ENCODE measurements at places on chromosomes 16 and 17.

- peak; percentile 74 for DNase-seq
Measured at GRCh38 chr16:89325861-89326471, 108.5 kb downstream of the ZNF778 start.

- DNase-seq = no peak
Measured at GRCh38 chr17:70217571-70217970, 48.2 kb downstream of the KCNJ2 start.

DNA sequence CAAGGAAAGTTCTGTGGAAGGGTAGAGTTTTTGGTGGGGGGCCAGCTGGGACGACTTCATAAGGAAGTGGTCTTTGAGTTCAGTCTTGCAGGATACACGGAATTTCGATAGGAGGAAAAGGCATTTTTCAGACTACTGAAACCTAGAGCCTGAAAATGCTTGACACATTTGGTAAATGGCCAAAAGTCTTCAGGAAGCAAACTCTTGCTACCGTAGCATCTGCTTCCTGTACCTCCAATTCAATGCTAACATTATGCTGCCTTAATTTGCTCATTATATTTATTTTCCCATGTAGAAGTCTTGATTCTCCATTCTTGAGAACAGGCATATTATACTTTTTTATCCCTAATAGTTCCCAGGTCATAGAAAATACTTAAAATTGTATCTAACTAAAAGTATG is 129.3 kb upstream of the MED13 start:
- no peak for DNase-seq

DNA sequence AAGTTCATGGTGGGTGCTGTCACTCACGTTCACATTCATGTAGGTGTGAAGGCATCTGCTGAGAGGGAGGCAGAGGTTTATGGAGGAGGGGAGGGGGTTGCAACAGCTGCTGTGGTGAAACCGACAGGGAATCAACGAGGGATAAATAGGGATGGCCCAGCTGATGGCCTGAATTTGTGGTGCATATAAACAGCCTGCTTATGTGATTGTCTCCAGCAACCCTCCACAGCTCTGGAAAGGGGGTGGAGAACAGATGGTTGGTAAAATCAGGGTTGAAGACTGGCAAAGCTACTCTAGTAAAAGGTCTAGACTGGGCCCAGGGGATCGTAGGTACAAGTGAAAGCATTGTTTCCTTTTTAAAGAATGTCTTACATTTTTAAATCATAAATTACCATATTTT is 53.7 kb downstream of the IQCK start:
- DNase-seq = no peak

- DNase-seq = no peak
Measured at GRCh38 chr16:73069581-73070262, 21.8 kb upstream of the ZFHX3 start.

DNA sequence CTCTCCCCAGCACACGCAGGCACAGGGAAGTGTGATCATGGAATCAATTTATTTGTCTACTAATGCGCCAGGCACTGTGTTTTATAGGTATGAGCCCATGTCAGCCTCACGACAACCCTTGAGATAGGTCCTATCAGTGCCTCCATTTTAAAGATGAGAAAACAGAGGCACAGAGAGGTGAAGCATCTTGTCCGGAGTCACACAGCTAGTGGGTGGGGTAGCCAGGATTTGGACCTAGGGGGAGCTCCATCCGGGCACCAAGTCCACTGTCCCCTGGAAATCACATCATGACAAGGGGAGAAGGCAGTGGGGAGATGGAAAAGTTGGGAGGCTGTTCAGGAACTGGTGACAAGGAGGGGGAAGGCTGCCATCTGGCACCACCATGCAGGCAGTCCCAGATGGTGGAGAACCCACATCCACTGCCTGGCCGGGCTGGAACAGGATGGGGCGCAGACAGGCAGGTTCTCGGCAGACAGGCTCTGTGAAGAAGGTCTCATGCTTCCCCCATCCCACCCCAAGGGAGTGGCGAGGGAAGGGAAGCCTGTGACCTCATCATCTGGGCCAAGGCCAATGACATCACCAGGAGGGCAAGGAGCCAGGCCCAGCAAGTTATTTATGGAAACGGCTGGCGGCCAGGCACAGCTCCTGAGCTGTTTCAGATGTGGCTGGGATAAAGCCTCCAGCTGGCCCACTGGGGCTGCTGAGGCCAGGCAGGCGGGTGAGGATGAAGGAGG is 126.0 kb upstream of the SDK2 start:
- peak; percentile 93 for DNase-seq

DNA sequence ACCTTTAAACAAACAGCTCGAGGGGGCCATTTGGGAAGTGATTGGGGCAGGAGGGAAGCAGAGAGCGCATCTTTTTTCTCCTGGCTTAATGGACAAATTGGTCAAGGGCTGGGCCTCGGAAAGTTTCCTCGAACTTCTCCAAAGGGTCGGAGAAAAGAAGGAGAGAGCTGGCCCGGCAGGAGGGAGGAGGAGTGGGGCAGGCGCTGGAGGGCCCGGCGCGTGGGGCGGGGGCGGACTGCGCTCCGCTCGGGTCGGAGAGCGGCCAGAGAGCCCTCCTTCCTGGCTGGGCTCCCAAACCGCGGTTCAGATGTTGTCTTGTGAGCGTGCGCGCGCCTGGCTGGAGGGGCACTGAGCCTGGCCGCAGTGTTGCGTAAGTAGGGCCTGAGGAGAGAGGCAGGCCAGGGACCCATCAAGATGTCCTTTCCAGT is 1.2 kb downstream of the MMP2 start:
- DNase-seq = peak; percentile 34

- DNase-seq = no peak
Measured at GRCh38 chr16:76941113-76941512, 249.9 kb upstream of the MON1B start.

GRCh38 chr17:36728030-36728991 is 126.9 kb downstream of the MRM1 start:
- no peak for DNase-seq

DNA sequence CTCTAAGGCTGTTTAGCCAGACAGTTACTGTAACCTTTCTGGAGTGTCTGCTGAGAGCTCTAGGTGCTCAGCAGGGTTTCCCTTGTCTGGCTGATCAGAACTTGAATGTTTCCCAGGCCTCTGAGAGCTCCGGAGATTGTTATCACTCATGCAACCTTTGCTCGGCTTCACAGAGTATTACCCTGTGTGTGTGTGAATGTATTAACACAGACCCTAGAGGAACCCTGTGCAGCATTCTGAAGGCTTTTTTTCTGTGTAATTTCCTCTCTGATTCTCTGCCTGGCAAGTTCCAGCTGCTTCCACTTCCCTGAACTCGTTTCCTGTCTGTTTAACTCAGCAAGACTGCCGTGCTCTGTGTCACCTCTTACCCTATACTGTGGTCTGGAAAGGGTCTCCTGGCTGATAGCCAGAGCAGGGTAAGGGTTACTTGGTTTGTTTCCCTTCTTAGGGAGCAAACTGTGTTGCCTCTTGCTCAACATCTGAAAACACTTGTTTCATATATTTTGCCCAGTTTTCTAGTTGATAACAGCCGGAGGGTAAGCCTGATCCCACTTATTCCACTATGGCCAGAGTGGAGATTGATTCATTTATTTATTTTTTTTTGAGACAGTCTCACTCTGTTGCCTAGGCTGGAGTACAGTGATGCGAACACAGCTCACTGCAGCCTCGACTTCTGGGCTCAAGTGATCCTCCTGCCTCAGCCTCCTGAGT is 21.7 kb downstream of the PRMT7 start:
- DNase-seq = no peak

DNA sequence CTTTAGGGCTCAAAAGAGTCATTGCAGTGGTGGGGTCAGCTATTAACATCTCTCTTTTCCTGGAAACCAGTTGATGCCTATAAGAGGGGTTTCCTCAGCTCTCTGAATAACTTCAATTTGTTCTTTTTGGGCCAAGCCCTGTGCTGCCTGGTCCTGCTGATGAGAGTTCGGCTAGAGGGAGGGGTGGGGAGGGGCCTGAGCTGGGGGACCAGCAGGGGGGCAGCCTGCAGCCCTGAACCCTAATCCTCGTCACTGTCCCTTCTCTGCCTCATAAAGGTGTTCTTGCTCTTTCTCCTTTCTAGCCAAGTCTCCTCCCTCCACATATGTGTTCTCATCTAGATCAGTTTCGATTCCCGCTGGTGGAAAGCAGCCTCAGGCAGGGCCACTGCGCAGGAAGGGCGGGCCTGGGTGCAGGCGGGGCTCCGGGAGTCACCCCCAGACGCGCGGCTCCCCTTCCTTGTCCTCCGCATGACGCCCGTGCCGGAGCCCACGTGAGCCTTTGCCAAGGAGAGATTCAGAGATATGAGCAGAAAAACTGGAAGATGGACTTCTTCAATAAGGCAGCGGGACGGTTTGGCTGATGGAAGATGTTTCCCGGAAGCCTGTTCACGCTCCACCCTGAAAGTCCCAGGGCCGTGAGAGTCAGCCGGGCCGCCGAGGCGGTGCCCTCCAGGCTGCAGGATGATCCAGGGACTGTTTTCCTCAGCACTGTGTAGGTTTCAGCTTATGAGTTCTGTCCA is 15.0 kb upstream of the RHOT1 start:
- peak; percentile 81 for DNase-seq

GRCh38 chr17:75457047-75457654 is 716 bp downstream of the TMEM94 start:
- peak; percentile 50 for DNase-seq

GRCh38 chr17:47239967-47240651 is 13.5 kb upstream of the ITGB3 start:
- DNase-seq = peak; percentile 100

- no peak for DNase-seq
Measured at GRCh38 chr17:59111539-59111938, 4.9 kb upstream of the TRIM37 start.

DNA sequence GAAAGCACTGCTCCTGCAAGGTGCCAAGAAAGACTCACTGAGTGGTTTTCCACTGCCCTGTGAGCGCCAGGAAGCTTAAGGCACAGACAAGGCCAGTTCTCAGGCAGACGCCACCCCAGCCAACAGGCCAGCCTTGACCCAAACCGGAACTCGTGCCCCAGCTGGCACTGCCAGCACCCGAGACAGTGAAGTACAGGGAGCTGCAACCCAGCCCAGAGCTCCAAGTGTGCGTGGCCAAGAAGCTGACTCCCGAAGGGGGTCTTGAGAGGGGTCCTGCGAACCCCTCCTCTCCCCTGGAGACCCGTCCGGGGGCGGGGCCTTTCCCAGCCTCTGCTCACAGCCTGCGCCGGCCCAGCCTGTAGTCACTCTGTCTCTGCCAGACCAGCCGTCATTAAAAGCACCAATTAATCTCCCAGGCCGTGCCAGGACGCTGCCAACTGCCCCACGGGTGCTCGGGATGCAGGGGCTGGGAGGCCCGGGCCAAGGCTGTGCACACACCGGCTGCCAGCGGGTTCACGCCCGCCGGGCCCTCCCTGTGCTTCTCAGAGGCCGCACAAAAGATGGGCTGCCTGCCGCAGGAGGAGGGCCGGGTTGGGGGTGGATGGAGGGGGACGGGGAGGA is 4.4 kb upstream of the SOX8 start:
- no peak for DNase-seq

DNA sequence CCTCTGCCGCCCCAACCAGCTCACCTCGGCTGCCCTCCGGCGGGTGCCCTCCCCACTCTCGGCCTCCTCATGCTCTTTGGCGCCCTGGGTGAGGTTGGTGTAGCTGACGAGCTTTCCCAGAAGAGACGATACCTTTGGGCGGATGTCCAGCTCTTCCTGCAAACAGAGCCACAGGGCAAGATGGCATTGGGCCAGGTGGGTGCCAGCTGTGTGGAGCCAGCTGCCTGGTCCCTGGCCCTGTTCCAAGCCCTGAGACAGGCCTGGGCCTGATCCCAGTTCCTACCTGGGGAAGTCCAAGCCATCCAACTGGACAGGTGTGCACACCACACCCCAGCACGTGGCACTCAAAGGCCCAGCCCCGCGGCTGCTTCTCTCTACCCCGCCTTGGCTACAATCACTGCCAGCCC is 6.9 kb downstream of the SLC12A4 start:
- no peak for DNase-seq
